ENCODE measurements at places on chromosomes 1 and 21. TPM values are rescaled to one million over a fixed set of nuclear protein-coding genes. Genes with fewer than 3 reads are reported as not detected.

The ZNF683 gene
- total RNA-seq, result not detected

The PSRC1 gene
- total RNA-seq, result 34.6 TPM

The NECTIN4 gene
- total RNA-seq, result 0.18 TPM

The ATP1A4 gene
- not detected for total RNA-seq

The IL19 gene
- total RNA-seq, result not detected

The KCNA2 gene
- total RNA-seq, result under 0.01 TPM

The KCNK2 gene
- total RNA-seq, result 86.9 TPM
